ENCODE measurements at places on chromosomes 4 and X. TPM values are rescaled to one million over a fixed set of nuclear protein-coding genes. Genes with fewer than 3 reads are reported as not detected.

Gene CTAG1B
- not detected for polyA plus RNA-seq

DNA sequence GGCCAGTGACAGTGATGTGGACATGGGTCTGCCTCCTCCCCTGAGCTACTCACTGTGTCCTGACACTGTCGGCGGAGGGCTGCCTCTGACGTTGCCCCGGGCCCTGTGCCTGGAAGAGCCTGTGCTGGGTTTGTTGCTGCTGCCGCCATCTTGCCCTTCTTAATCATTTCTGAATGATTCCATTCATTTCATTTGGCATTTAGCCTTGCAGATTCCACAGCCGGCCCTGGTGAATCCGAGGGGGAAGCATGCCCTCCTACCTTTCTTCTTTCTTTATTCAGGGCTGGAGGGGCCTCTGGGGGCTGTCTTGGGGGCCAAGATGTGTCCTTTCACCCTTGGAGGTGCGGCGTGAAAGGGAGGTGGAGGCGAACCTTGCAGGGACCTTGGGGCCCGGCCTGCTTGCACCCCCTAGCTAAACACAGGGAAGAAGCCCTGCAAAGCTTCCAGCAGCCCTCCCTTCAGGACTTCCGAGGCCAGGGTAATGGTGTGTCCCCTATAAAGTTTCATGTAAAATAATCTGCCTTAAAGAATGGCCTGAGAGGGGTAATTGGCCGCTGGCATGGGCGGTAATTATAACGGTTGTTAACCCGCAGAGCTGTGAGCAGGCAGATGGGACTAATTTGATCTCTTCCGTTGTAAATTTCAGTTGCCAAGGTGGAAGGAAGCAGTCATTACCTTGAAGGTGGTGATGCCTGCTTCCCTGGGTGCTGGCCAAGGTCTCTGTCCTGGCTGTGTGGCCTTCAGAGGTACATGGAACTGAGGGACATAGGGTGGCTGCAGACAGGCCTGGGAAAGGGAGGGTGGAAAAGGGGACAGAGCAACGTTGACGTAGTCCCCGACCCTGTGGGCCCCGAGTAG is 92.3 kb downstream of the PSAPL1 start:
- no peak for DNase-seq

- no peak for DNase-seq
Observed at GRCh38 chr4:16858275-16858752, 40.1 kb downstream of the LDB2 start.

Gene SLC10A7
- 9.0 TPM for polyA plus RNA-seq

DNA sequence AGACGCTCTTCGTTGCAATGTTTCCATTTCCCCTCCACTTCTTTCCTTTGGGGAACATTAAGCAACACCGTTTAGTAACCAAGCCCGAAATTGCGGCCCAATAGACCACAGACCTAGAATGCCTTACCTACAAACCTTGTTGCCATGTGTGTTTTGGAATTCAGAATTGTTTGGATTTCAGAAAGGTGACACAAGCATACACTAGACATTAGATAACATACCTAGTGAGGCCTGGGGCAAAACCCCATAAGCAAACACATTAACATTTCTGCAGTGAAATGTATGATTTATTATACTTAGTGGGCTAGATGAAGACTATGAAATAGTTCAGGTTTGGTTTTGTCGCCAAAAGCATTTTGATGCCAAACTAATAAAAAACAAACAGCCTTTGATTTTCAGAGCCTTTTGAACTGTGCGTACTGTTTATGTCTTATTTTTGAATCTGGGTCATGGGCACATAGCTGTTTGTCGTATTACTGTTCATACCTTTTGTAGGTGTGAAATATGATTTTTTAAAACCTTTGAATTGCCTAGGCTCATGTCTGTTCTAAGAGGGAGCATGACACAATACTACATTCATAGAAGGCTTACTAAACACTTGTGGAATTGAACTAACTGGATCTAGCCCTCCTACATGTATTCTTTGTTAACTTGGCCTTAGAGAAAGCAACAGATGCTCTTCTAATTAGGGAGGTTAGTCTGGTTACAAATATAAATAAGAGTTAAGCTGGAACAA is 88.6 kb upstream of the TMEM164 start:
- DNase-seq: no peak

DNA sequence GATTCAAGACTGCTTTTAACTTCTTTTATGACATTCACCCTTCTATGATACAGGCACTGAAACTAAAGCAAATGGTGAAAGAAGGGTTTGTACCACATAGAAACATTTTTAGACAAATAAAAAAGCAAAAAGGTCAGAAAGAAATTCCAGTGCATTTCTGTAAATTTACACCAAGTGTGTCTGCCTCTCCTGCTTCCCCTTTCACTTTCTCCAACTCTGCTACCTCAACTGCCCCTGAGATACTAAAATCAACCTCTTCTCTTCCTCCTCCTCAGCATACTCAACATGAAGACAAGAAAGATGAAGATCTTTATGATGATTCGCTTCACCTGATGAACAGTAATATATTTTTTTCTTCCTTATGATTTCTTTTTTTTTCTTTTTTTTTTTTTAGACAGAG is 187.9 kb downstream of the LRBA start:
- no peak for DNase-seq

Gene PSAPL1
- polyA plus RNA-seq: not detected

DNA sequence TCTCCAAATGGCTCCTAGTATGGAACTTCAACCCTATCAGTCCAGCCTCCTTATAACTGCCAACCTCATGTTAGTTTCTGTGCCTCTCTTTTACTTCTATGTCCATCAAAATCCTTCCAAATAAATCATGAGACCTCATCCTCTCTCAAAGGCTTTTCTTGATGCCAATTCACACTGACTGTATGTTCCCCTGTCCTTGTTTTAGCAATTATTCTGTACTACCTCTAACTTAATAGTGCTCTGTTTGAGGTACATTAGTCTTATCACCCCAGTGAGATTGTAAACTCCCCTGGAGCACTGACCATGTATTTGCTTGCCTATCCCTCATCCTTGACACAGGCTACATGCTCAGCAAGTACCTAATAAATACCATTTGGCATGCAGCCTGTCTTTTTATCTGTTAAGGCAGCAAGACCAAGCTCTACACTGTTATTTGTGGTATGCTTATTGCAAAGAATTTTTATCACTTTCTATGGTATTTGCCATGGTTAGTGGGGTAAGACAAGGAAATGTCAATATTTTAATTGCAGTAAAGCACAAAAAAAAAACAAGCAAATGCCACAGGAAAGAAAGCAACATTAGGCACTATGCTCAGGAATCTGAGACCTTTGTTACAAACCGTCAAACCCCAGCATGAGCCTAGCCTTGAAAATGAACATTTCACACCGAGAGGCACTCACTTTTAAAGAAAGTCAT is 119.2 kb downstream of the SMARCA1 start:
- DNase-seq: no peak

DNA sequence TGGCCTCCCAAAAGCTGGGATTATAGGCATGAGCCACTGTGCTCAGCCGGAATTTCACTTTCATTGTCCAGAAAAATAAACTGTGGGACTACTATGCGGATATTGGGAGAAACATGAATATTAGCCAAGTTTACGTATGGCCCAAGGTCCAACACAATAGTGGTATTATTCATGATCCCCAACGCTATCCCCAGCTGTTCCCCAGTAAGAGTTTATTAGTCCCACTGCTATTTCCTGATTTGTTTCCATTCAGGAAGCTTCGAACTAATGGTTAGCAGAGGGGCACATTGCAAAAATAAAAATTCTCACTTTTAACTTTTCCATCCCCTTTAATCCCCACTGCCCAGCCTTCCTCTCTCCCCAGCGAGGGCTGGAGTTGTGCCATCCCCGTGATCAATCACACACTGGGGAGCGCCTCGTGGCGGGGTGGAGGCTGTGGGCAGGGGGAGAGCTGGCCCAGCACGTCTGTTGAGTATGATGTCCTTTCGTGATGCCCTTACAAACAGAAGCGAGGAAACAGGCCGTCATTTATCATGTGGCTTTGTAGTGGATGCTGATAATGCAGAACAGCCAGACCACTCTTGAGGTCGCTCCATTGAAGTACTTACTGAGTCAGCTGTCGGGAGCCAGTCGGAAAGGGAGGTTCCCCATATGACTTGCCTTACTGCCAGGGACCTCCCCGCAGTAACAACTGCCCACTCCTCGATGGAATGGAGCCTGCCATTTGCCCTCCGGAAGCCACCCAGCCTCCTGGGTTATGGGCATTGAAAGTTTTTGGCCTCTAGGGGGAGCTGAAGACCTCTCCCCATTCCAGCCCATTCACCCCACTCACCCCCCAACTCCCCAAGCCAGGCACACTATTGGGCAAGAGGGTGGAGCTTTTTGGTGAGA is 117.0 kb downstream of the KDR start:
- DNase-seq: no peak

Gene ETDB
- polyA plus RNA-seq: not detected

- no peak for DNase-seq
Observed at GRCh38 chr4:41307638-41308037, 50.9 kb downstream of the UCHL1 start.

DNA sequence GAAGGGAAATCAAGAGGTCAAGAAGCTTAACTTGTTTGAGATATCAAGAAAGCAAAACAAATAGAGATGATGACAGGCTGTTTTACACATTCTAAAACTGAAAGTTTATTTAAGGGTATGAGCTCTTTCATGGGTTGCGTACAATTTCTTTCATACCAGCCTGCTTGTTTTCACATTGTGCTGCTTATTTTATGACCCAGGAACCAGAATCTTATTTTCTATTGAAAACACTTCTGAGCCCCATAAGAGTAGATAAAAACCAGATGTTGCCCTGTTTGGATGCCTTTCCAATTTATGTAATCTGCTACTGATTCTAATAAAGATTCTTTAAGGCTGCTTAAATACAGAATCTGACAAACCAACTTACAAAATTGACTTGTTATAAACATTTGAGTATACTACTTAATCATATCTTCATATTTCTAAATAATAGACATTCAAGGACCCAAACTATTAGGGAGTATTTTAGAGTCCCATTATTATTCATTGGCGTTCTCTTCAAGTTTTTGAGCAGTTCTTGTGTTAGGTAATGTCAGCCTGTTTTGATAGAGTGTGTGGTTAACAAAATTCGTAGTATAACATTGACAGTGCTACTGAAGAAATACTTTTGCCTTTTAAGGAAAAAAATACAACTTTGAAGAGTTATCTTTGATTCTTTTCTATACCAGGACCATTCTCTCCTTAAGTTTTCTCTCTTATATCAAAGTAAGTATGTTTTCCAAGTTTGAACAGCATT is 74.4 kb downstream of the PDLIM5 start:
- DNase-seq: no peak

Gene NFKB1
- polyA plus RNA-seq: 61.9 TPM

Gene GAGE2A
- not detected for polyA plus RNA-seq

Gene CFAP47
- not detected for polyA plus RNA-seq

Gene TEX13C
- polyA plus RNA-seq: not detected

DNA sequence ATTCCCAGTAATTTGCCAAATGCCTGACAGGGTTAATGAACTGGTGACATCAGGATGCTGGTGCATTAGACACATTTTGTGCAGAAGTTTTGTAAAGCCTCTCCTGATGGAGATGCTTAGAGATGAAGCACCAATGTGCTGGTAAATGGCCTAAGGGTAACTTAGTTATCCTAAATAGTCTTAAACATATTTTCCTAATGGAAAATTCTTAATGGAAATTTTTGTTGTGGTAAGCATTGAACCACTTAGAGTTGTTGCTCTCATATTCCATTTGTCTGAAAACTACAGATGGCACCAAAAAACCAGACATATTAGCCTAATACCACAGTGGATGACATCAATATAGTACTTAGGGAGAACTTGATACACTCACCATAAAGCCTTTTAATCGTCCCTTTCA is 154.5 kb upstream of the ANK2 start:
- DNase-seq: no peak

GRCh38 chr4:2333356-2333841 is 71.5 kb upstream of the MXD4 start:
- DNase-seq: no peak
